Renal pelvis (tissue), 12 donors: ENCODE measurements at places on chromosomes 2 and 18. TPM values are rescaled to one million over a fixed set of nuclear protein-coding genes. Genes with fewer than 3 reads are reported as not detected.

NYAP2 gene
- 0.09 TPM for polyA plus RNA-seq

TRIM43 gene
- polyA plus RNA-seq = 0.30 TPM

ALKAL2 gene
- polyA plus RNA-seq = 6.1 TPM

CYBRD1 gene
- polyA plus RNA-seq = 40.3 TPM

QPCT gene
- polyA plus RNA-seq = 15.5 TPM

STPG4 gene
- 0.14 TPM for polyA plus RNA-seq

TRIM54 gene
- polyA plus RNA-seq = 7.6 TPM

GRCh38 chr18:45689396-45689795 lies 34.6 kb upstream of the SLC14A1 start:
- DNase-seq = no peak

DNA sequence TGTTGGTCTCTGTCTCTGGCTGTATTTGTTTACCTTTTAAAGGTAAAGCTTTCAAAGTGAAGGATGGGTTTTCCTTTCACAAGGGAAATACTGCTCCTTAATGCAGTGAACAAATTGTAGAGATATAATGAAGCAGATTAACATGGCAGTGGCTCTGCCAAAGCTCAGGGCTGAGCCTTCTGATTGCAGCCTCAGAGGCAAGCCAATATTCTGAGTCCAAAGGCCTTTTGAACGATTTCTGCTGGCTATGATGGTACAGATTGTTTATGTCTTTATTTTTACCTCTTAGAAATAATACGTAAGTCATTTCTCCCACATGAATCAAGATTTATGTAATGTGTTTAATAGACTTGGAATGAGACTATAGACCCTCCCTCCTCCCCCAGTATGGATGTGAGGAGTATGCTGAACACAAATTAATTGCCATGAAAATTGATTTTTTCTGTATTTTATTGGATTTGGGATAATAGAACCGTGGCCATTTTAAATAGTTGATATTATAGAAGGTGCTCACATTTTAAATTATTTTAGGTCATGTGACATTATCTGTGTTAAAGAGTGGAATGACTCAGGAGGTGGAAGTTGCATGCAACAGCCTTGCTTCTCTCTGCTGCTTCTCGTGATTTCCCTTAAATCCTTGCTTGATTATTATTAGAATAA lies 772 bp downstream of the SCN2A start:
- DNase-seq = no peak

DNA sequence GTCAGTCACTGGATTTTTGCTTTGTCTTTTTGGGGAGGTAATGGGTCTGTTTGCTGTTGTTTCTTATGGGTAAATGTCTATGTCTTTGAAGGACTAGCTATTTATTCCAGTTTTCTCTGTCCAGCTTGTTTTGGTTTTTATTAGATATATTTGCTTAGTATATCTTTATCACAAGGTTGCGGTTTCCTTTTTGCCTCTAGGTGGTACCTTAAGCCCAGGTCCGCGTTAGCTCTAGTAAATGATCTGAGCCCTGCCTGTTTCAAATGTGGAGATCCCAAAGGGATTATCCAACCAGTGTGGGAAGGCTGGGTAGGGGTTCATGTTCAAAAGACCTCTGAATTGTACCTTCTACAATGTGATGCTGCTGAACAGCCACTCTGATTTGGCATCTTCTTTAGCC lies 114.5 kb downstream of the MYO3B start:
- DNase-seq = no peak

- no peak for DNase-seq
Measured at GRCh38 chr18:70279470-70279869, 9.4 kb upstream of the SOCS6 start.

- DNase-seq = peak; percentile 79
Measured at GRCh38 chr2:15673919-15674636, 82.4 kb downstream of the DDX1 start.

GRCh38 chr2:240960309-240960970 lies 38.0 kb upstream of the SNED1 start:
- DNase-seq = peak; percentile 85
